ENCODE measurements at places on chromosomes 7 and 10.

GRCh38 chr7:94395141-94396036 is 694 bp downstream of the COL1A2 start:
- no peak for DNase-seq

- DNase-seq = no peak
Measured at GRCh38 chr7:69844264-69844868, 246.1 kb downstream of the AUTS2 start.

DNA sequence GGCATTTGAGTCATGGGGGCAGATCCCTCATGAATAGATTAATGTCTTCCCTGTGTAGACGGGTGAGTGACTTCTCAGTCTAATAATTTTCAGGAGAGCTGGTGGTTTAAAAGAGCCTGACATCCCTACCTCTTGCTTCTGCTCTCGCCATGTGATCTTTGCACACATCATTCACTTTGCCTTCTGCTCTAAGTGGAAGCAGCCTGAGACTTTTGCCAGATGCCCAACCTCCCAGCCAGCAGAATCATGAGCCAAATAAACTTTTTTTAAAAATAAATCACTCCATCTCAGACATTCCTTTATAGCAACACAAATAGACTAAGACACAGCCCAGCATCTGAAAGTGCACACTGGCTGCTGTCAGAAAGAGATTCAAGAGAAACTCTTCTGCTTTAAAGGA is 155.2 kb downstream of the ZNF365 start:
- no peak for DNase-seq

- no peak for DNase-seq
Measured at GRCh38 chr7:4886671-4887070, 3.2 kb upstream of the RADIL start.

- DNase-seq = no peak
Measured at GRCh38 chr7:130127821-130128317, 57.5 kb downstream of the KLHDC10 start.

GRCh38 chr7:116239434-116239833 is 29.1 kb downstream of the TES start:
- no peak for DNase-seq

DNA sequence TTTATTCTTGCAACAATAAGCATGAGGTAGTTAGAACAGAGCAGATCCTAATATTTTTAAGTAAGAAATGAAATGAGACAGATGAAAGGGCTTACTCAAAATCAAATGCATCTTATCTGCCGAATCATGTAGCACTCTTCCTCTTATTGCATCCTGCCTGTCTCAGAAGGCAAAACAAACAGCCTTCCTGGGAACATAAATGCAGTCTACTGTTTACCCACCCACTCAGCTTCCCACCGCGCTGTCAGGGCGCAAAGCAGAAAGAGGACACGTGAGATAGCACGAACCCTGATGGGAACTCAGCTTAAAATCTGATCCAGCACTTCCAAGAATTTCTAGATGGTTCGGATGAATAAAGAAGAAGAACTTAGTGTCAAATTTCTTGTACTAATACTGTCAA is 114.4 kb upstream of the CDK1 start:
- DNase-seq = no peak

- no peak for DNase-seq
Measured at GRCh38 chr7:116530107-116530820, 5.4 kb downstream of the CAV1 start.

DNA sequence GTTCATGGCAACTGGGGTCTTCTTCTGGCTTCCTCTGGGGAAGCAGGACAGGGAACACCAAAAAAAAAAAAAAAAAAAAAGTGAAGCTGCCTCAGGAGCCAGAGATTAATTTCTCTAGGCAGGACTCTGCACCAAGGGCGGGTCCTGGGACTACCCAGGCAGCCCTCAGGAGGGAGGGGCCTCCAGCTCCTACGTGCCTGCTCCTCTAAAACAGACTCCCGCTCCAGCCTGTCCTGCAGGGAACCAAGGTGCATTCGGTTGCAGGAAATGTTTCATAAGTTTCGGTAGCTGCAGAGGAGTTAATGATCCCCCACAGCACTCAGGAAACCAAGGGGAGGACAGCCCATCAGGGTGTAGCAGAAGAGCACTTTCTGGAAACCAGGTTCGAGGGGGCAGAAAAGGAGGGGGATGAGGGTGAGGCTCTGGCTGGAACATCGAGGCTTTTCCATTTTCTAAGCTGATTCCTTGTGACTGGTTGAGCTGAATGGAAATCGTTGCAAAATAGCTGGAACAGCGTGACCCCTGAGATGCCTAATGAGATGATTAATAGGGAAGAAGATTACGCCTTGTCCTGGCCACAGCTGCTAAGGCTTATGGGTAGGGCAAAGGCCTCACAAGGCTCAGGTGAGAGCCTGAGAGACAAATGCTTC is 84.2 kb downstream of the STRA8 start:
- no peak for DNase-seq

DNA sequence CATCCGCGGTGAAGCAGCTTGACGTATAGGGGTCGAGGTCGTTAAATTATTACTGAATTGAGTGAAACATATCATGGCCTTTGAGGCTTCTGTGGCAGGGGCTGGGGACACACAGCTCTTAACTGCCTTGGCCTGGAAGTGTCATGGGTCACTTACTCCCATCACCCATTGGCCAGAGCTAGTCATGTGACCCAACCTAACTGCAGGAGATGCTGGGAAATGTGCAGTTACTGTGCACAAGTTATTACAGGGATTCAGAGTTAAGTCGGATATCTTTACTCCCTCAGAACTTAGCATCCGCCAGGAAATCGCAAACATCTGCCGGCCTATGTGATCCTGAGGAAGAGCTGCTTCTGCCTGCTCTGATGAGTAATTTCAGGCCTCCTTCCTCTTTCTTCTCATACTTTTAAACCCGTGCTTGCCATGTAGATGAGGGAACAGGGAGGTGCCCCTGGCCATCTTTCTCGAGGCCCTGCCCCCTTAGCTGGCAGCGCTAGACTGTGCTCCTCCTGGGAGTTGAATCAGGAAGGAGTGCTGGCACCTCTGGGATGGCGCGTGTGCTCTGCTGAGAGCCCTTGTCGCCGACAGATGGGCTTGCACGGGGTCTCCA is 203.6 kb downstream of the TCF7L2 start:
- DNase-seq = no peak

Data from stimulated activated CD4-positive, alpha-beta T cell treated with anti-CD3 and anti-CD28 coated beads, Interleukin-15, amount 100 ng/mL, for 1 hour (primary cell).